ENCODE measurements at places on chromosomes 11 and 22. TPM values are rescaled to one million over a fixed set of nuclear protein-coding genes. Genes with fewer than 3 reads are reported as not detected.

DNA sequence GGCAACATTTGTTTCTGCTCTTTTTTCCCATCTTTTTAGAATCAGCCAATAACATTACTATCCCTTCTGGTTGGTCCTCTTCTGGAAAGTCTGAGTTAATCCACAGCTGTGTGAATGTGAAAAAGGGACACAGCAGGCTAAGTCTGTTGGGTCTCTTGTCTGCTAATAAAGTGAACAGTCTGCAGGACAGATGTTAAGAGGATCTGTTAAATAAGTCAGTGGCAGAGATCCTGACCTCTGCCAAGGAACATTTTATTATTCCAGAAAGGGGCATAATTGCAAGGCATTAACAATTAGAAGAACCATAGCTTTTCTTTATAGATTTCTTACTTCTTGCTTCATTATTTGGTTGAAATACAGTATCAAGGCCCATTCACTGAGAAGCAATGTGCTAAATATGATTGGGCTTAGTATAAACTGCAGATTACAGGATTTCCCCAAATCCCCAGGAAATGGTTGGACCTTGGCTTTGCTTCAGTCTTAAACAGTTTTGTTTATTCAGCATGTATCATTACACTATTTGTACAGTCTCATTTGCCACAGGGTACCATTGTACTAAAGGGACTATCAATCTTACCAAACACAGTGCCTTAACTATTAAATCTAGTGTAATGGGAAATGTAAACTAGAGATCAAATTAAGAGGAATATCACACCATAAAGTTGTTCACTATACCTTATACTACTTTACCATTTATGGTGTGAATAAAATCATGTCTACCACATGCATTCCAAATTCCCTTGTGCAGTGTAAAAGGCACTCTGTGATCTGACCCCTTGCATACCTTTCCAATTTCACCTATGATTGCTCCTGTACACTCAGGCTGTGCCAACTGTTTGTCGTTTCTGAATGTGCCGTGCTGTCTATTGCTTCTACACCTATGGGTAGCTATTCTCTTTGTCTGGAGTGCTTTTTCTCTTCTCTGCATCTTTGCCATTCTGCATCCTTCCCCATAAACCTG is 274.0 kb downstream of the SOX6 start:
- peak; percentile 90 for DNase-seq

KCNJ1 gene
- 0.18 TPM for total RNA-seq

GSTT2B gene
- 4.5 TPM for total RNA-seq

GAS2L1 gene
- total RNA-seq, result 2.7 TPM

- DNase-seq, result no peak
Observed at GRCh38 chr11:114607753-114608459, 12.3 kb upstream of the NXPE4 start.

DNA sequence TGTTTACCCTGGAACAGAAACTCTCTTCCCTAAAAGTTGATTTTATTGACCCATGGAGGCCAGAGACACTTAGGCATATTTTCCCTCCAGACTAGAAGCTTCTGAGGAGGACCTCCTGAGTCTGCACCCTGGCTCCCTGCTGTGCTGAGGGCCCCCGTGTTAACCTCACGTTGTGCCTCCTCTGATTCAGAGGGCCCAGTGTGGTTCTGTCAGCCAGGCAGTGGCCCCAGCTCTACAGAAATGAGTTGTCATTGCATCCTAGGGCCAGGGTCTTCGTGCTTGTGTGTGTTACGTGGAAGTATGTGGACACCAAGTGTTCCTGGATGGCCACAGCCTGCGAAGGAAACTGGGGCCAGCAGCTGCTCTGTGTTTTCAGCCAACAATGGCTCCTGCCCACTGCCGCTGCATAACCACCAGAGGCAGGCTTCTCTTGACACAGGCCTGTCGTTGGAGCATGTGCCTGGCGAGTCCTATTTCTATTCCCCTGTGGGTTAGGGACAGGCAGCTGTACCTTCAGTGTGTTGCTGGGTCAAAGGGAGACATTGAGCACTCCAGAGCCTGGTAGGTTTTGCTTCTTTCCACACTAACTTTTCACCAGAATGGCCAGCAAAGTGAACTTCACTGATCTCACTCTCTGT is 44.5 kb downstream of the MED15 start:
- peak; percentile 87 for DNase-seq

PISD gene
- 19.5 TPM for total RNA-seq

DNA sequence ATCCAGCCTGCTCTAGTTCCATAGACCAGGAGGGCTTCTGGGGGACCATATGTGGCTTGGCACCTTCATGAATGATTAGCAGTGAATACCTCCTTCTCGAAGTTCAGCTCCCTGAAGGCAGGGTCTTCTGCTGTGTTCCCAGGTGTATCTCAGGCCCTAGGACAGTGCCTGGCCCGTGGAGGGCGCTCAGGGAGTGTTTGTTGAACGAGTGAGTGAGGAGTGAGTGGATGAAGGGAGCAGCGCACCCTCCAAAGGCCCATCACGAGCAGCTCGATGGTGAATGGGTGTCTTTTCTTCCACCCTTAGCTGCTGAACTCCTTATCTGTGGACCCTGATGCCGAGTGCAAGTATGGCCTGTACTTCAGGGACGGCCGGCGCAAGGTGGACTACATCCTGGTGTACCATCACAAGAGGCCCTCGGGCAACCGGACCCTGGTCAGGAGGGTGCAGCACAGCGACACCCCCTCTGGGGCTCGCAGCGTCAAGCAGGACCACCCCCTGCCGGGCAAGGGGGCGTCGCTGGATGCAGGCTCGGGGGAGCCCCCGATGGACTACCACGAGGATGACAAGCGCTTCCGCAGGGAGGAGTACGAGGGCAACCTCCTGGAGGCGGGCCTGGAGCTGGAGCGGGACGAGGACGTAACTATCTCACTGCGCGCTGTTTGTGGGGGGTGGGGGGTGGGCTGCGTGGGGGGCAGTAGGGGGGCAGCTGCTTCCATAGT is 9.5 kb downstream of the ANO1 start:
- no peak for DNase-seq

DNA sequence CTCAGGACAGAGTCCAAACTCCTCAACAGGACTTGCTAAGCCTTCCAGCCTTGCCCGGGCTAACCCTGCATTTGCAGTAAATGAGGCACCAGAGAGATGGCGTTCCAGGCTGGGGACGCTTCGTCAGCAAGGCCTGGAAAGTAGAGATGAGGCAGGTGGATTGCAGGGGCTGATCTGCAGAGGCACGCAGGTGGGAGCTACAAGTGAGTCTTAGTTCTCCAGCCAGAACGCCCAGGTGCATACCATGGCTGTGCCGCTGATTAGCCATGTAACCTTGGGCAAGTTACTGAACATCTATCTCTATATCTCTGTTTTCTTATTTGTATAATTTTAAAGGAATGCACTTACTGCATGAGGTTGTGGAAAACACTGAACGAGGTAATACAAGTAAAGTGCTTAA is 52.7 kb upstream of the BARX2 start:
- no peak for DNase-seq

GRCh38 chr11:36454941-36455631 is 55.0 kb downstream of the TRAF6 start:
- DNase-seq, result no peak

GRCh38 chr22:45262931-45263462 is 21.8 kb upstream of the UPK3A start:
- DNase-seq, result no peak

- DNase-seq, result no peak
Observed at GRCh38 chr11:70372076-70372475, 26.3 kb upstream of the CTTN start.

PPFIBP2 gene
- 45.4 TPM for total RNA-seq
